ENCODE measurements at places on chromosomes 1 and 21.
A peak's percentile ranks its signal among the peaks of the same experiment; 100 is the strongest.

GRCh38 chr1:172252321-172252720 is 168.2 kb upstream of the C1orf105 start:
- no peak for DNase-seq

- DNase-seq, result no peak
These were observed 23.5 kb downstream of the F11R start for GRCh38 chr1:160997323-160998038.

- DNase-seq, result no peak
These were observed 28.9 kb downstream of the MAP10 start for GRCh38 chr1:232834066-232834465.

GRCh38 chr1:203037509-203038190 is 11.4 kb downstream of the PPFIA4 start:
- DNase-seq, result no peak

DNA sequence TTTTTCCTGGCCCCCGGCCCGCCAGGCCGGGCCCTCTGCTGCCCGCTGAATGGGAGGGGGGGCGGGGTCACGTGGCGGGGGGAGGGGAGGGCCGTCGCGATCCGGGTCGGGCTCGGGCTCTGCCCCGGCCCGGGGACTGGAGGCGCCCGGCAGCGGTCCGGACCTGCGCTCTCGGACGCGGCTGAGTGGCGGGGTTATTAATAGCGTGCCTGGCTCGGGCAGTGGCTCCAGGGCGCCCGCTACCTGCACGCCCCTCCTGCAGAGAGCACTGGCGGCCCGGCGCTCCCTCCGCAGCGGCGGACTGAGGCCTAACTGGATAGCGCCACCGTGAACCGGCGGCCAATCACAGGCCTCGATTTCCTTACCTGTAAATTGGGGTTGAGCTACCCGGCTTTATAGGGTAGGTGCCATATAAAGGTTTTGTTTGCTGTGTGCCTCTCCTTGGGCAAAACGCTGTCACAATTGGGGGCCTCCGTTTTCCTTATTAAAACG is 28.1 kb downstream of the AHDC1 start:
- peak; percentile 88 for DNase-seq

GRCh38 chr1:21060523-21060922 is 116.2 kb downstream of the EIF4G3 start:
- DNase-seq, result no peak

All from Right ventricle myocardium inferior (tissue), 1 donor.